ENCODE measurements at places on chromosomes 11 and 22.

GRCh38 chr11:8127447-8127846 lies 41.4 kb downstream of the RIC3 start:
- no peak for DNase-seq

GRCh38 chr11:7525424-7525823 lies 11.6 kb downstream of the PPFIBP2 start:
- DNase-seq = no peak

DNA sequence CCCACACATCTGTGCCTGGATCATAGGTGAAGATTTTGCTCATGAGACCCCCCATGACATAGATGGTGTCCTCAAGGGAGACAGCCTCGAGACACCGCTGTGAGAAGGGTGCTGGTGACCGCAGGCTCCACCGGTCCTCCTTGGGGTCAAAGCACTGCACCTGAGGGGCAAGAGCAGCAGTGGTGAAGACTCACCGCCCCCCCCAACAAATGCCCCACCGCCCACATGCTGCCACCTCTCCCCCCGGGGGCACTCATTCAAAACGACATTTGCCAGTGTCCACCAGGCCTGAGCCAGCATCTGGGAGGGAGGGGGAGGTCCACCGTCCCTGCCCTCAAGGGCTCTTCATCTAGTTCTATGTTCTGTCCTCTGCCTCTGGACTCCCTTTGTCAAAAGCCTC lies 9.3 kb downstream of the KLHL35 start:
- DNase-seq = no peak

DNA sequence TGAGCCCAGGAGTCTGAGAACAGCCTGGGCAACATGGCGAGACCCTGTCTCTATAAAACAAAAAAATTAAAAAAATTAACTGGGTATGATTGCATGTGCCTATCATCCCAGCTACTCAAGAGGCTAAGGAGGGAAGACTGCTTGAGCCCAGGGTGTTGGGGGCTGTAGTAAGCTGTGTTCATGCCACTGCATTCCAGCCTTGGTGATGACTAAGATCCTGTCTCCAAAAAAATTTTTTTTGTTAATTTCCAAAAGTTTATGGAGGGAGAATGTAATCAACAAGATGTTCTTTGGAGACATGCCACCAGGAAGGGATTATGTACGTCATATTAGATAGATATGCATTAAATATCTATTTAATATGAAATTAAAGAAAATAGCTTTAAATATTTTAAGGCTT lies 267.5 kb downstream of the SBF2 start:
- no peak for DNase-seq

GRCh38 chr11:2089536-2090165 lies 49.5 kb downstream of the IGF2 start:
- DNase-seq = no peak

GRCh38 chr22:37749226-37749625 lies 52.4 kb downstream of the TRIOBP start:
- DNase-seq = no peak

GRCh38 chr11:43164831-43165230 lies 147.0 kb upstream of the API5 start:
- no peak for DNase-seq

- DNase-seq = no peak
Measured at GRCh38 chr11:120667281-120667680, 155.7 kb downstream of the GRIK4 start.

GRCh38 chr22:24519496-24519895 lies 24.4 kb downstream of the UPB1 start:
- no peak for DNase-seq

DNA sequence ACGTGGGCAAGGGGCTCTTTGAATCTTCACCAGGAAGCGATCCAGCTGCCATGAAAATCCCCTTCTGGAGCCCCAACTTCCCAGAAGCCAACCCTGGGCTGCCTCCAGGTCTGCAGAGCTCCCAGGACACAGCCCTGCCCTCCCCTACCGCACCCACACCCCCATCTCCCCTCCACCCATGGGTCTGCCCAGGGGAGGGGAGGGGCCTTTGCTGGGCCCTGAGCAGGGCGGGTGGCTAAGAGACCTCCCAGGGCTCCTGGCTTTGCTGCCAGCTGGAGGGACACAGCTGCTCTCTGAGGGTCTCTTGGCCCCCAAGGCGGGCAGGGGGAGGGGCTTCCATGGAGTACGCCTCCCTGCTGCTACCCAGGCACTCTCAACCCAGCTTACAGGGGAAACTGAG lies 64.1 kb downstream of the WNT7B start:
- DNase-seq = no peak

DNA sequence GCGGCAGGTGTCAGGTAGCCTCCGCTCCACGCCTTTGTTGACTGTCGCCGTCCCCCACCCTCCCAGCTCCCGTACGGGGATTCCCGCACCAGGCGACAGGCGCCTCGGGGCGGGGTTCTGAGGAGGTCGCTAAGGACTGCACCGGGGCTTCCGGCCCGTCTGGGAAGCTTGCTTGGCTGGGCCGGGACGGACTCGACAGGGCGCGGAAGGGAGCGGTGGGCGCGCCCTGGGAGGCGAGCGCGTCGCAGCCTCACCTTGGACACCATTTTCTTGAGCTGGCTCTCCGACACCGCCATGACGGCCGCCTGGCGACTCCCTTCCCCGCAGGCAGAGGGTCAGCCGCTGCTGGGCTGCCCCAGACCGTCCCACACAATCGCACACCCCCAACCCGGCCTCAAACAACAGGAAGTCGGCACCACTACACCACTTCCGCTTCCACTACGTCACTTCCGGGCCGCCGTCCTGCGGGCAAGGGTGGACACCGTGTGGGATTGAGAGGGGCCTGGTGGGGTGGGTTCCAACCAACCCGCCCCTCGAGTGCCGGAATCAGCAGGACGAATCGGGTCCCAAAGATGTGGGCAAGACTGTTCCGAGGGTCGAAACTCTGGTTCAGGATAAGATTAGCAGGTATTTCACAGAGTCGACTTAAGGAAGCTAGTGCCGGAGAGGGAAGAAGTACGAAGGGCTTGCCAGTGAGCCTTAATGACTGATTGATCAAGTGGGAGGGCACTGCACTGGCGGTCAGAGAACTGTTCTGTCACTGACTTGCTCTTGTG lies at the start of gene TSG101:
TSS of gene TSG101 (minus strand) at position 422 of the 776 bp plus-strand sequence. CDS start at position 296, 126 bp downstream.
- peak; percentile 83 for DNase-seq

DNA sequence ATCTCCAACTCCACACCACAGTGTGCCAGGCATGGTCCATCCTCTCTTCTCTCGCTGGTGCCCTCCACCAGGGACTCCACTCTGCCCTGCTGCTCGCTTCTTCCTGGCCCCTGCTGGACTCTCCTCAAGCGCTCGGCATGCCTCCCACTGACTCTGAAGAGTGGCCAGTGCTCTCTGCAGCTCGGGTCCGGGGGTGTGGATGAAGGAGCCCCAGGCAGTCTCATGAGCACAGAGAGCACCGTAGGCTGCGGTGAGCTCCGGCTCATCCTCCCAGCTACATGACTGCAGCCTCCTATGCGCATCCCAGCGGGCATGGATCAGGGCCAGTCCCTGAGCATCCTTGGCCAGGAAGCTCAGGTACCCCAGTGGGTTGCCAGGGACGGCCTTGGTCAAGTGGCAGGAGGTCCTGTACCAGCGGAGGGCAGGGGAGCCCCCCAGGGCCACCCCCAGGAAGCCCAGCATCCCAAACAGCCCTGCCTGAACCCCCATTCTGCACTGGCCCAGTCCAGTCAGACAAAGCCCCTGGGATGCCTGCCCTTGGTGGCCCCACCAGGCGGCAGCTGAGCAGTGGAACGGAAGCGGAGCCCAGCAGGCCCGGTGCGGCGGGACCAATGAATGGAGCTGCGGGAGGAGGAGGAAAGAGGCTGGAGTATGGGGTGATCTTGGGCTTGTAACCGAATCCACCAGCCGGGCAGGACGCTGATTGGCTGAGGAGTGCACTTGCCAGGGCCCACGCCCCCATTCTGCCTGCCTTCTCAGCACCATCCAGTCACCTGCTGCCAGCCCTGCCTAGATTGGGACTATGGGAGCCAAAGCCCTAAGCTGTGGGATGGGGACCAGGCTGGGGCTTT lies at the start of gene PLA2G3:
TSS of gene PLA2G3 (minus strand) at position 643 of the 851 bp plus-strand sequence. CDS start at position 489, 154 bp downstream.
- DNase-seq = no peak

- DNase-seq = no peak
Measured at GRCh38 chr11:112465433-112466024, 204.9 kb upstream of the PLET1 start.

DNA sequence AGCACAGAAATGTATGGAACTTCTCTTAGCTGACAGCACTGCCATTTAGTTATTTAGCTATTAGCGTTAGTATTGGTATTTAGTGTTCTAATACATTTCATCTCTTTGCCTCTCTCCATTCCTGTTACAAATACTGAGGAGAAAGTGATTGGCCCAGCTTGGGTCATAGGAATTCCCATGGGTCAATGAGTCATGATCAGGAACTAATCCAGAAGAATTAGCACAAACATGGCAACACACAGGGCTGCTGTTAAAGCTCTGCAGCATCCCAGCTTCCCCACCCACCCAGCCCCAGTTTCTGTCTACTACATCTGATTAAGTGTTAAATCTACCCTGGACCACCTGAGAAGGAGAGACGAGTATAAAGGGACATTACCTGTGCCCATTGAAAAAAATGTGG lies 36.1 kb downstream of the PDGFD start:
- DNase-seq = no peak

GRCh38 chr22:24418786-24419474 lies 8.5 kb upstream of the ADORA2A start:
- no peak for DNase-seq

DNA sequence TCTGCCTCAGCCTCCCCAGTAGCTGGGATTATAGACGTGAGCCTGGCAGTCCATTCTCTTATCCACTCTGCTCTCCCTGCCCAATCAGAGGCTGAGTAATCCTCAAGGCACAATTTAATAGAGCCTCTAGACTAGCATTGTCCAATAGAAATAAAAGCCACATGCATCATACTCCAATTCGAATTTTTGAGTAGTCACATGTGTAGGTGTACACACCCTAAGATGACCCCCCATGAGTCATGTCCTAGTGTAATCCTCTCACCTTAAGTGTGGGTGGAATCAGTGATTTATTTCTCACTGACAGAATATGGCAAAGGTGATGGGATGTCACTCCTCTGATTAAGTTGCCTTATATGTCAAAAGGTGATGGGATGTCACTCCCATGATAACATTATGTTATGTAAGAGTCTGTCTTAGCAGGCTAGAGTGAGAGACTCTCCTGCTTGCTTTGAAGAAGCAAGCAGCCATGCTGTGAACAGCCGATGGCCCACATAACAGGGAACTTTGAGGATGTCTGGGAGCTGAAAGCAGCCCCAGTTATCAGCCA lies 61.3 kb downstream of the MN1 start:
- no peak for DNase-seq

DNA sequence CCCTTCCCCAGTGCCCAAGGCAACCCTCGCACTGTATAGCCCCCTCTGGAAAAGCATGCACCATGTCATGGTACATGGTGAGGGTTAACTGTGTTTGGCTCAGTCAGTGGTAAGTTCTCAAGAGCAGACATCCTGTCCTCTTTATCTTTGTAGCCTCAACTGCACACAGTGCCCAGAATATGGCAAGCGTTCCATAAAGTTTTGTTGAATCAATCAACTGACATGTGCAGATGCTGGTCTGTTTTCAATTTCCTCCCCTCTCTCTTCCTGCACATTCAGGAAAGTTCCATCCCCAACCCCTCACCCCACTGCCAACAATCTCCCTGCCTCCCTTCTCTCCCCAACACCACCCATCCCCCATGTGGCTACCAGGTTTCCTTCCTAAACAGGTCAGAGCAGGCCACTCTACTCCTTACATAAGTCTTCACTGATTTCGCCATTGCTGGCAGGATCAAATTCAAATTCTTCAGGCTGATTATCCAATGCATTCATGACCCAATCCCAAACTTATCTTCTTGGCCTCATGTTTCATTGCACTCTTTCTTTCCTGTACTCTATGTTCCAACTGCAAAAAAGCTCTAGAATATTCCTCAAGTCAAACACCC lies 15.5 kb upstream of the TMPRSS5 start:
- no peak for DNase-seq

- no peak for DNase-seq
Measured at GRCh38 chr22:17501679-17502285, 61.5 kb upstream of the SLC25A18 start.

DNA sequence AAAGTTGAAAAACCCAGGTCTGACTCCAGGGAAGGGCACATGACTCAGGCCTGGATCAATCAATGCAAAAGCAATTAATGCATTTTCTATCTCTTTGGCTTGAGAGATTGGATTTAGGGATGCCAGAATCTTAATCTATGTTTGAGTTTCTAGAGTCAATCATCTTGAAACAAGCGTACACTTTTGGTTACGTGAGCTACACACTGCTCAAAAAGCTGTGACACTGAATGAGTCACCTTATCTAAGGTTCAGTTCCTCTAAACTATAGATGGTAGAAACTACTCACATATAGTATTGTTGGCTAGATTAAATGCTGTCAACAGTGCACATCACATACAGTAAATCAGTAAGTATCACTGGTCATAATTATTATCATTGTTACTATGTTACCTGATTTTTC lies 24.2 kb downstream of the MRE11 start:
- DNase-seq = no peak

- peak; percentile 85 for DNase-seq
Measured at GRCh38 chr11:66579017-66579606, 10.7 kb upstream of the CTSF start.

DNA sequence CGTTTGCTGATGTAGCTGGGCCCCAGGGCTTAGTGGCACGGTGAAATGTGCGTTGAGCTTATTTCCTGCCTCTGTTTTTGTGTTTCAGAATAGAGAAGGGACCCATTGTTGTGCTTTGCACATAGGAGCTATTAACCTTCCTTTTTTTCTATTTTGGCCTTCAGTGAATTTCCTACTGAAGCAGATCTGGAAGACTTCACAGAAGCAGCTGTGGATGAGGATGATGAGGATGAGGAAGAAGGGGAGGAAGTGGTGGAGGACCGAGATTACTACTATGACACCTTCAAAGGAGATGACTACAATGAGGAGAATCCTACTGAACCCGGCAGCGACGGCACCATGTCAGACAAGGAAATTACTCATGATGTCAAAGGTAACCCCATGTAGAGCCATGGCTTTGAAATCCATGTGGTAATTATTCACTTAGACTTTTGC lies 37.4 kb upstream of the ST14 start:
- DNase-seq = no peak

DNA sequence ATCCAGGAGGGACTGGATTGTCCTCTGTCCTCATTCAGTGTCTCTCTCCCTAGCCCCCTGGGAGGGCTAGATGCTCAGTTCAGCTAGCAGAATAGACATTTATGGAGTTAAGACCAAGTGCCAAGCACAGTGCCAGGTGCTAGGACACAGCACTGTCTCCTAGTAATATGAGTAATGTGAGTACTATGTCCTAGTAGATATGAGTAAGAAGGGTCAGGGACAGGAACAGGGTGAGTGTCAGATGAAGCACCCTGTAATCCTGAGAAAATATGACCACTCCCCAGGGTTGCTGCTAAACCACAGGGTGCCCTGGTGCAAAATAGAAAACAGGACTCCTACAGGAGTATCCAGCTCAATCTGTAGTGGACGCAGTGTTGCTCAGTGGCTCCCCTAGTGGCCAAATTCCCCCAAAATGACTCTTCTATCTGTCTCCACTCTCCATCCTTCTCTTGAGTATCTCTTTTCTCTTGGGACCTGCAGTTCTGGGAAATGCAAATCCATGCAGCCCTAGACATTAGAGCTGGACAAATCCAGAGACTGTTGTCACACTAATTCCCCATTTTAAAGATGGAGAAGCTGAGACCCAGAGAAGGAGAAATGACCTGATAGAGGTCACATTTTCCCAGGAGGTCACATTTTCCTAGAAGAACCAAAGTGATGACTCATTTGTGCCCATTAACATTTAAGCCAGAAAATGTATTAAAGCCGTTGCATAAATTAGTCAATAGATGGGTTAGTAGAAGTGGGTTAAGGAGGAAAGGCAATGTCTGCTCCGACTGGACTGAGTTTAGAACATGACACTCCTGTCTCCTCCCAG lies 214.3 kb downstream of the NXPE2 start:
- peak; percentile 1 for DNase-seq

- DNase-seq = no peak
Measured at GRCh38 chr11:69482322-69482721, 859 bp downstream of the LINC01488 start.
